Aorta (tissue), 5 donors: ENCODE measurements at places on chromosomes 2 and 18. TPM values are rescaled to one million over a fixed set of nuclear protein-coding genes. Genes with fewer than 3 reads are reported as not detected.
A peak's percentile ranks its signal among the peaks of the same experiment; 100 is the strongest.

Gene RNU2-63P
- not detected for total RNA-seq

Gene PER2
- 22.0 TPM for total RNA-seq

GRCh38 chr18:33914399-33914798 is 310.3 kb downstream of the NOL4 start:
- no peak for DNase-seq
- no peak overlapping the region for H3K4me3 ChIP-seq
- no peaks in the 10 kb centered on the region for H3K4me1 ChIP-seq
- H3K27me3 ChIP-seq: no peaks in the 10 kb centered on the region
- no peaks in the 10 kb centered on the region for H3K36me3 ChIP-seq

DNA sequence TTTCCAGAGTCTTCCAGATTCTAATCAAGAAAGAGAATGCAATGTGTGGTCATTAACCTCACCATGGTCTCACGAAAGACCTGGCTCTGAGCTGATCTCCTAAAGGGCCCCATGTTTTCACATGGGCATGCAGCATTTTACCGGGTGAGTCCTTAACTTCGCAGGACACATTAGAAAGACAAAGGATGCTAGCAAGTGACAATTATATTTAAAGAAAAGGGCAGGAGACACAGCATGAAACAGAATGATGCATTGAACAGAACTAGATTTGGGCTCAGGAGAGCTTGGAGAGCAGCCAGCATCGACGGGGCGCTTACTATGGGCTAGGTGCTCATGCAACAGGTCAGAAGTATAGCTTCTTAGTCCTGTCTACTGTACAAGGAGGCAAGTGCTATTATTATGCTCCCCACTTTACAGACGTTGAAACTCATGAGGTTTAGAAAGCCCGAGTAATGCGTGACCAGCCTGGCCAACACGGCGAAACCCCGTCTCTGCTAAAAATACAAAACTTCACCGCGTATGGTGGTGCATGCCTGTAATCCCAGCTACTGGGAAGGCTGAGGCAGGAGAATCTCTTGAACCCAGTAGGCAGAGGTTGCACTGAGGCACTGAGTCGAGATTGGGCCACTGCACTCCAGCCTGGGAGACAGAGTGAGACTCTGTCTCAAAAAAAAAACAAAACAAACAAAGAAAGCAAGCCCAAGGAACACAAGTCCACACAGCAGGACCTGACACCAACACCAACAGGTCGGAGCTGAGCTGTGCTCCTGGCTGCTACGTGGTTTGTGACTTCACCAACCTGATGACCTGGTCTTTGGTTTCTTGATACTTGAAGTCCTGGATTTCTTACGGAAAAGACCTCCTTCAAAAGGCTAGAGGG is 16.1 kb downstream of the MBP start:
- H3K4me1 ChIP-seq: no peaks in the 10 kb centered on the region
- no peaks in the 10 kb centered on the region for H3K36me3 ChIP-seq
- DNase-seq: peak; percentile 33
- H3K4me3 ChIP-seq: no peak overlapping the region
- H3K27me3 ChIP-seq: no peaks in the 10 kb centered on the region

DNA sequence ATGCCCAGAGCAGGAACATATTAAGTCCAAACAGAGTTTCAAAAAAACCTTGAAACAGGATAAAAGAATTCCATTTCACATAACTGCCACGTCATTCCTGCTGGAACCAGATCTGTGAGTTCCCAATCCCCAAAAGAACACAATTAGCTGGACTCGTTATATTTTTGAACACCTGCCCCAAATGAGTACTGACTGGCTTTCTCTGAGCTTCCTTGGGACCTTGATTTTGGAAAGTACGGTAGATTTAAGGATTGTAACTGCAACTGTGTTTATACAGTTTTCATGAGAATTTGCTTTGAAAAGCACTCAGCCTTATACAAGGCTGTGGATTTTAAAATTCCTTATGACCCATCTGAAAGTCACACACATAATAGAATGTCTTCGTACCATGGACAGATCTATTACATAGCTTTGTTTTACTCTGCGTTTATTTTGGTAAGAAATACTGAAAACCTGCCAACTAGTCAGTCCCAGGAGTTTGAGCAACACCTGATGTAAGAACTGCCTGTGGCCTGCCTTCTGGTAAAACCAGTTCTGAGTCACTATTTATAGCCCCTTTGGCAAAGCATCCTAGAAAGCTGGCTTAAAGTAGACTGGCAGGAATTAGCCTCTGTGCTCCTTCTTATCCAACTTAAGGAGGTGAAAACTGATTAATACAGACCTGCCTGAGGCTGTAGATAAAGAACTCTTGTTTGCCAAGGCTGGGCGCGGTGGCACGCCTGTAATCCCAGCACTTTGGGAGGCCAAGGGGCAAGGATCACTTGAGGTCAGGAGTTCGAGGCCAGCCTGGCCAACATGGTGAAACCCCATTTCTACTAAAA is 48.1 kb downstream of the MERTK start:
- peak overlapping the region; percentile 29 for H3K27ac ChIP-seq
- H3K36me3 ChIP-seq: no peaks in the 10 kb centered on the region
- H3K4me3 ChIP-seq: no peak overlapping the region
- H3K4me1 ChIP-seq: no peaks in the 10 kb centered on the region
- H3K27me3 ChIP-seq: no peaks in the 10 kb centered on the region
- no peak for DNase-seq

DNA sequence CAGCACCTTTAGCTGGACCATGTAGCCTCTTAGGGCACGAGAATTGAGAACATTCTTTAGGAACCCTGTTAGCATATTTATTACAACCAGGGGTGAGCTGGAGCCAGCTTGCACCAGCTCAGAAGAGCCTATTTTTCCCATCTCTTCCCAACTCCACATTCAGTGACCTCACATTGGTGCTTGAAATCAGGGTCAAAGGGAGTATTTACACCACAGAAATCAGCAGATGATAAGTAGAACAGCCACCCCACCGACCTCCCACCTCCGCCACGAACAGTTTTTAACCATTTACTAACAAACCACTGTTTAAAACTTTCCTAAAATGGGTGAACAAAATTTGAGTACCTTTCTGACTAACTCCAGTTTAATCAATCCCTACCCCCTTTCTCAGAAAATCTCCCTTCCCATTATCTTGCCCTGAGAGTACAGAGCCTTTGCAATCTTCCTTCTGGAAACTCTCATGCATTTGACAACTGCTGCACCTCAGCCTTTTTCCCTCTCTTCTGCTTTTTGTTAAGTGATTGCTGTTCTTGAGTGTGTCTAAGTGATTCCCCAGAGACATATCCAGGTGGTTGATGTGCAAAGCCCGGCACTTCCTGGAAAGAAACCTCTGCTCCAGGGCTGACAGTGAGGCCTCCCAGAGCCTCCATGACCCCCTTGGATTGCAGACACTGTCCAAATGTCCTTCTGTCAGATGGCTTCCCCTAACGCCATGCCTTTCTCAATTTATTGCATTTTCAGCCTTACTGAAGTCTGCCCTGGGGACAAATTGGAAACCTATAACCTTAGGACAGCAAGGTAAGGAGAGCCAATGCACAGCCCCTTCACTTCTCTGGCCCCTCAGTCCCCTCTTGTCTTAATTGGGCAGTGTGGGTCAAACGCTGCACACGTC is 389.5 kb upstream of the TNP1 start:
- peak overlapping the region; percentile 54 for H3K27ac ChIP-seq
- H3K4me3 ChIP-seq: no peak overlapping the region
- H3K4me1 ChIP-seq: peaks cover 3% of the 10 kb centered on the region
- no peaks in the 10 kb centered on the region for H3K36me3 ChIP-seq
- no peaks in the 10 kb centered on the region for H3K27me3 ChIP-seq

- H3K4me3 ChIP-seq: no peak overlapping the region
- H3K4me1 ChIP-seq: no peaks in the 10 kb centered on the region
- DNase-seq: no peak
- H3K27me3 ChIP-seq: no peaks in the 10 kb centered on the region
- no peaks in the 10 kb centered on the region for H3K36me3 ChIP-seq
Measured at GRCh38 chr2:122138561-122138960, 383.1 kb downstream of the TSN start.

GRCh38 chr18:64132871-64133270 is 16.0 kb downstream of the LINC00305 start:
- H3K4me3 ChIP-seq: no peak overlapping the region
- no peak for DNase-seq
- H3K4me1 ChIP-seq: no peaks in the 10 kb centered on the region
- no peaks in the 10 kb centered on the region for H3K27me3 ChIP-seq

Gene DCC
- 0.78 TPM for total RNA-seq

GRCh38 chr18:13306583-13306982 is 88.0 kb downstream of the LDLRAD4 start:
- H3K36me3 ChIP-seq: no peaks in the 10 kb centered on the region
- no peaks in the 10 kb centered on the region for H3K27me3 ChIP-seq
- no peak for DNase-seq
- H3K27ac ChIP-seq: no peak overlapping the region
- H3K4me1 ChIP-seq: no peaks in the 10 kb centered on the region
- H3K4me3 ChIP-seq: no peak overlapping the region

DNA sequence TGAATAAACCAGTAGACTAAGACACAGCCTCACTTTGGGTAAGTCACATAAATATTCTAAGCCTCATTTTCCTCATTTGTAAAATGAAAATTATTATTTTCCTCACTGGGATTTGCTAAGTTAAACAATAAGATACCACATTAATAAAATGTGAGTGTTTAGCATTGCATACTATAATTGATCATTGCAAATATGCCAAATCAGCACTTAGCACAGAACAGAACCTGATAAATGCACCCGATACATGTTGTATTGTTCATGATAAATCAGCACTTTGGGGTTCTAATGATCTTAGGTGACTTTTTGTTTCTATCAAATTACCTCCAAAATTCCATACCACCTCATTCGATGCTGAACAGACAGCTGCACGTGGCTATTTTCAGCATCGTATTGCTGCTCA is 50.2 kb upstream of the RAPGEF4 start:
- H3K27me3 ChIP-seq: no peaks in the 10 kb centered on the region
- DNase-seq: no peak
- H3K27ac ChIP-seq: no peak overlapping the region
- no peaks in the 10 kb centered on the region for H3K4me1 ChIP-seq
- no peaks in the 10 kb centered on the region for H3K36me3 ChIP-seq

Gene NLRC4
- 4.2 TPM for total RNA-seq

- H3K36me3 ChIP-seq: no peaks in the 10 kb centered on the region
- H3K27ac ChIP-seq: no peak overlapping the region
- no peak overlapping the region for H3K4me3 ChIP-seq
- H3K4me1 ChIP-seq: no peaks in the 10 kb centered on the region
- no peaks in the 10 kb centered on the region for H3K27me3 ChIP-seq
Measured at GRCh38 chr2:27007416-27008374, 25.1 kb upstream of the TMEM214 start.

Gene CYRIA
- 24.9 TPM for total RNA-seq

Gene SNORC
- 1.7 TPM for total RNA-seq

DNA sequence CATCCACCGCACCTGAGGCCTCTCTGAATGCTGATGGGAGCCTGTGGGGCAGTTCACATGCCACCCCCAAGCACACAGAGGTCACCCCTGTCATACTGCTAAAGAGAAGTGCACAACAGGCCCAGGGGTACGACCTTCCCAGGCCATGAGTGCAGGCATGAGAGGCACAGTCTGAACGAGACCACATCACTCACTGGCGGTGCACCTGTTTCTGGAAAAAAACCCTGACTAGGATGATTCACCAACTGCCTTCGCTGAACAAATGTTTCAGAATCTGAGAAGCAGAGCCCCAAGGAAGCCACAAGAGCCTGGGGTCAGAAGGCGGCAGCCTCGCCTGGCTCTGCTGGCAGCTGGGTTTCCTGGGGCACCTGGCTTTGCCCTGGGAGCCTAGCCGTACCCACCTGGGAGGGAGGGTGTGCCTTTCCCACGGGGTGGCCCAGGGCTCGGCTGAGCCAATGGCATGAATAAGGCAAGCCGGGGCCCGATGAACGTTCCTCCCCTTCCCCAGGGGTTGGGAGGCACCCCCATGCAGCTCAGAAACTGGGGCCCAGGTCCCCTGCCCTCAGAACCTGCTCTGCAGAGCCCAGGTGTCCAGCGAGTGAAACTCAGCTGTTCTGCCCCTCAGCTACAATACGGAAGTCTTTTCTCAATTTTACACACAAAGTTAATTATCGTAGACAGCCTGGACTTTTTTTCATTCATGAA is 73.8 kb downstream of the HDAC4 start:
- no peaks in the 10 kb centered on the region for H3K36me3 ChIP-seq
- no peak overlapping the region for H3K4me3 ChIP-seq
- no peak for DNase-seq
- H3K27ac ChIP-seq: no peak overlapping the region
- no peaks in the 10 kb centered on the region for H3K27me3 ChIP-seq

GRCh38 chr2:65407240-65407639 is 25.2 kb downstream of the SPRED2 start:
- no peak overlapping the region for H3K4me3 ChIP-seq
- H3K36me3 ChIP-seq: no peaks in the 10 kb centered on the region
- DNase-seq: no peak
- peaks cover 2% of the 10 kb centered on the region for H3K4me1 ChIP-seq
- no peak overlapping the region for H3K27ac ChIP-seq
- H3K27me3 ChIP-seq: no peaks in the 10 kb centered on the region

DNA sequence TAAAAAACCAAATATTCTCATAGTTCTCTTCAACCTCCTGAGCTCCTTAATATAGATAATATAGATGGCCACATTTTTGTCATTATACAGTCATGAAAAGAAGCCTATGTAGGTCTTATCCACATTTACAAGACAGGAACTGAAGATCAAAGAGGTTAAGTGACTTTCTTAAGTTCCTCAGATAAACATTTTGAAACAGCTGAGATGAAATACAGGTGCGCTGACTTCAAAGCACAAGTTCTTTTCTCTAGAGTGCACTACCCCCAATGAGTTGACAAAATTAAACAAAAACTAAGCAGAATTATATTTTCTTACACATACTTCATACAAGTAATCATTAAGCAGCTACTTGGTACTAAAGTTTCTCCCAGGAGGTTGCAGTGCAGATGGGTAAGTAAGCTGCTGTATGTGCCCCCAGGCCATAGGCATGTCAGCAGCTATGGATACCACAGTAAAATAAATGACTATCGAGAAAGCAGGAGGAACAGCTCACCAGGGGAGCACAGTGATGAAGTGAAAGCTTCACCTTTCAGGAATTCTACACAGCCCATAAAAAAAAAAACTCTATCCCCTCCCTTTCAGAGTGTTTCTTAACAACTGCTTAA is 199.8 kb downstream of the DPP10 start:
- H3K36me3 ChIP-seq: no peaks in the 10 kb centered on the region
- H3K4me3 ChIP-seq: no peak overlapping the region
- H3K4me1 ChIP-seq: no peaks in the 10 kb centered on the region

- H3K36me3 ChIP-seq: no peaks in the 10 kb centered on the region
- no peaks in the 10 kb centered on the region for H3K4me1 ChIP-seq
- H3K27ac ChIP-seq: peak overlapping the region; percentile 87
- no peaks in the 10 kb centered on the region for H3K27me3 ChIP-seq
- no peak for DNase-seq
Measured at GRCh38 chr2:151260573-151261230, 961 bp downstream of the RBM43 start.

- H3K4me1 ChIP-seq: no peaks in the 10 kb centered on the region
- H3K27me3 ChIP-seq: no peaks in the 10 kb centered on the region
- H3K36me3 ChIP-seq: peaks cover 6% of the 10 kb centered on the region
- no peak overlapping the region for H3K27ac ChIP-seq
- H3K4me3 ChIP-seq: no peak overlapping the region
Measured at GRCh38 chr18:76875390-76876325, 53.3 kb downstream of the ZNF236 start.
